ENCODE measurements at places on chromosomes 1 and 21. TPM values are rescaled to one million over a fixed set of nuclear protein-coding genes. Genes with fewer than 3 reads are reported as not detected.

- DNase-seq = peak; percentile 80
These were observed 15.8 kb upstream of the TNFRSF8 start for GRCh38 chr1:12047120-12047876.

DNA sequence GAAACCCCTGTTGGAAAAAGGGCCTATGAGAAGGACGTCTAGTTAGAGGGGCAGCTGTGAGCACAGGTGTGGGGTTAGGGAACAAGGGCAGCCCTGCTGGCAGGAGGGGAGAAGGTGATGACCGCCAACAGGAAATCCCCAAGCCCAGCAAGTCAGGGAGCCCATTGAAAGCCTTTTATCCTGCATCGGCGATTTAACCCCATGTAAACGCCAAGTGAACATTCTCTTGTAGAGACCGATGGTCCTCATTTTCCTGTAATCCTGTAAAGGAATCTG, 1.1 kb upstream of the BSND start:
- no peak for DNase-seq

DNA sequence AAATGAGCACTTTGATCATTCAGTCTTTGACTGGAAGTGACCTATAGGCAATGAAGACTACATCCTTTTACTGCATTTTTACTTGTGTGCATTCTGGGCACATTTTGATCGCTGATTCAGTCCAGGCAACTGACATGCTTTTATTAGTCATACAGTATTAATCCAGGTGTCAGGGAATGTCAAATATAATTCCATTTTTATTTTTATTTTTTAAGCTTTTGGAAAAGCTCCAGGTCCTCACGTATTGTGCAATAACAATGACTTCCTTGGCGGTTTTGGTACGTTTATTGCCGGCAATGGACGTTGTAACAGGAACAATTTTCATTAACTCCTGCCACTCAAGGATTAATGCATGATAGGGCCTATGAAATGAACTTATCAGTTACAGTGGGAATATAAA, 302.6 kb upstream of the PTBP2 start:
- DNase-seq = no peak

DNA sequence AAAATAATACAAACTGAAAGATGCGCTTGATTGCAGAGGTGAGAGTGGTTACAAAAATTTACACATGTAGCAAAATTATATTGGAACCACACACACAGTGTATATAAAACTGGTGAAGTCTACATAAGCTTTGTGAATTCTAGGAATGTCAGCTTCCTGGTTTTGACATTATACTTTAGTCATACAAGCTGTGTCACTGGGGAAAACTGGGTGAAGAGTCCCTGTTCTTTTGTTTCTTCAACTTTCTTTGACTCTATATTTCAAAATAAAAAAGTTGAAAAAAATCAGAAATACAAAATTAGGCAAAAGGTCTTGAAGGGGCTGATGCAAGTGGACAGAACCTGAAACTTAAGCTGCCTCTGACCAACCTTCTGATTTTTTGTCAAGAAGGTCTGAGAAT, 3.0 kb downstream of the C1QC start:
- no peak for DNase-seq

UMODL1 gene
- not detected for total RNA-seq

- DNase-seq = no peak
These were observed 13.0 kb downstream of the UMODL1 start for GRCh38 chr21:42084079-42084478.

ZNF648 gene
- total RNA-seq = not detected

PCSK9 gene
- not detected for total RNA-seq

DNA sequence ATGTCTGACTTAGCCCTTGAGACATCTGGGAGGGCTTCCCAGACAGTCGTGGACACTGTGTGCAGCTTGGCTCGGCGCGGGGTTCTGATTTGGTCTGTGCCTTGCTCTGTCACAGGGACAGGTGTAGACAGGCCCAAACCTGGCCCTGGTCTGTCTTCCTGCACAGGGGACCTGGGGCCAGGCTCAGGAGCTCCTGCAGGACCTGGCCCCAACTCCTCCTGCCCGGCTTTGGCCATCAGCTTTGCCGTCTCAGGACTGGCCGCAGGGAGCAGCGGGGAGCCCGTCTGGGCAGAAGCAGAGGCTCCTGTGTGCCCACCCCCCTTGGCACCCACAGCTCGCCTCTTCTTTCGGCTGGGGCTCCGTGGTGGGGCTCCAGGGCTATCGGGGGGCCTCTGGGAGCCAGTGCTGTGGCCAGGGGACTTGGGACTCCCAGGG, 1.7 kb downstream of the PERM1 start:
- no peak for DNase-seq

- DNase-seq = peak; percentile 16
These were observed 102.3 kb downstream of the TNFSF18 start for GRCh38 chr1:172948457-172948856.

- peak; percentile 51 for DNase-seq
These were observed 35.5 kb downstream of the CACHD1 start for GRCh38 chr1:64505232-64505943.

CORT gene
- not detected for total RNA-seq

All from activated naive CD8-positive, alpha-beta T cell treated with anti-CD3 and anti-CD28 coated beads for 36 hours (primary cell).